ENCODE measurements at places on chromosomes 7 and 10. TPM values are rescaled to one million over a fixed set of nuclear protein-coding genes. Genes with fewer than 3 reads are reported as not detected.

Gene WIPF3
- not detected for total RNA-seq

Gene FEZF1
- total RNA-seq = not detected

Gene CNTNAP2
- total RNA-seq = 0.24 TPM

Gene FAM241B
- 12.4 TPM for total RNA-seq

Gene PDZD7
- 2.8 TPM for total RNA-seq

Gene GTF2IRD1
- total RNA-seq = 0.82 TPM

Gene CDH23
- total RNA-seq = 8.1 TPM

Gene FGFBP3
- total RNA-seq = 7.7 TPM

Gene IGFBP1
- total RNA-seq = not detected

Gene RAMP3
- total RNA-seq = not detected

Gene OPN1SW
- not detected for total RNA-seq
